ENCODE measurements at places on chromosomes 11 and 22.

- no peak for DNase-seq
Measured at GRCh38 chr11:122749005-122749687, 89.2 kb upstream of the CRTAM start.

DNA sequence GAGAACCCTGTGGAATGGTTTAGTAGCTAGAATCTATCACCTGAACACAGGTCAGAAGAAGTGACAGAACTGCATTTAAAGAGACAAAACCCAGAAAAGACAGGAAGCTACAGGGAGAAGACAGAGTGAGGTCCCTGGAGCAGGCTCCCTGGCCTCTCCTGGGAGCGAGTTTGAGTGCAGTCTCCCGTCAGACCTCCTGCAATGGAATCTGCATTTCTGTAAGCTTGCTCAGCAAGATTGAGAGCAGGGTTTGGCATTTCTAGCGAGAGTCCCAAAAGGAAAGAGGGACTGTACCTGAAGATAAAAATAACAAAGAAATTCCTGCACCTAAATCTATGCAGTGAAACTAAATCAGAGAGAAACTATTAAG lies 74.2 kb downstream of the MORC2 start:
- DNase-seq: no peak

DNA sequence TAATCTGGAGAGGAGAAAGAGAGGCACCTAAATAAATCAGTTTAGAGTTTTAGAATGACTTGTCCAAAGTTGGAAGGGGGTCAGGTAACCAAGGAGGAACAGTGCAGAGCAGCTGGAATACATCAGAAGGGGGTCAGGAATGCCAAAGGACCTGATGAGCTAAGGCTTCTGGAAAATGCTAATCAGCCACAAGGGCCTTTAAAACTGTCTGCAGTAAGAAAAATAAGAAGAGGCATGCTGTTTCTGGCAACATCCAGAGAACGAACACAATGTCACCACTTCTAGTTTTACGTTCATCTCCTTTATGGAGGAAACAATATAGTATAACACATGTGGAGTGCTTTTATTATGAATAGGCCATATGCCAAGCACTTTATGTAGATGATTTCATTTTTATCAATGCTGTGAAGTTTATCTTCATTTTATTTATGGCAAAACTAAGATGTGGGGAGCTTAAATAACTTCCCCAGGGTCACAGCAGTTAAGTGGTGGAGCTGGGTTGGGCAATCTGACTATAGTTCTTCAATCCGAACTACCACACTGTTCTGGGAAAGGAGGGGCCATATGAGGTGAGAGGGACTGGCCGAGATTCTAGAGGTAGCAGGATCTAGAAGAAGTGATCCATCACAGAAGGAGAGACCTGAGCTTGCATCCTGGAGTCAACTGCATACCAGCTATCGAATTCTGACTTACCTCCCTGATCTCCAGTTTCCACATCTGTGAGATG lies 22.6 kb downstream of the ACO2 start:
- DNase-seq: no peak

DNA sequence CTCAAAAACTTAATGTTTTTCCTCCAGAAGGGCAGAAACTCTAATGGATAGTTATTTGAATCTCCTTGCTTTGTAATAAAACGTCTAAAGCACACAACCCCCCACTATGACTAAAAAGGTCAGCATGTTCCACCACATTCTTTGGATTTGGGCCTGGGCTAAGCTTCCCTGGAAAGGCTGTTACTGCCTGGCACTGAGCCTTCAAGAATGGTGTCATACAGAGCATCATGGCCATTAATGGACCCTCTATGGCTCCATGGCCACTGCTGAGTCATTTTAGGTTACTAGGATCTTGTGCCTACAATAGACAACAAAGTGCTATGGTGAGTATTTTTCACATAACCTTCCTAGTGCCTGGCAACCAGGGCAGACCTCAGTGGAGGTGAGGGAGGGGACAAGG lies 242.6 kb upstream of the FAT3 start:
- no peak for DNase-seq

- no peak for DNase-seq
Measured at GRCh38 chr11:61132646-61133045, 28.6 kb downstream of the VPS37C start.

- DNase-seq: no peak
Measured at GRCh38 chr11:17098038-17098437, 20.6 kb upstream of the RPS13 start.

GRCh38 chr11:27611390-27611789 lies 88.9 kb downstream of the BDNF start:
- no peak for DNase-seq

DNA sequence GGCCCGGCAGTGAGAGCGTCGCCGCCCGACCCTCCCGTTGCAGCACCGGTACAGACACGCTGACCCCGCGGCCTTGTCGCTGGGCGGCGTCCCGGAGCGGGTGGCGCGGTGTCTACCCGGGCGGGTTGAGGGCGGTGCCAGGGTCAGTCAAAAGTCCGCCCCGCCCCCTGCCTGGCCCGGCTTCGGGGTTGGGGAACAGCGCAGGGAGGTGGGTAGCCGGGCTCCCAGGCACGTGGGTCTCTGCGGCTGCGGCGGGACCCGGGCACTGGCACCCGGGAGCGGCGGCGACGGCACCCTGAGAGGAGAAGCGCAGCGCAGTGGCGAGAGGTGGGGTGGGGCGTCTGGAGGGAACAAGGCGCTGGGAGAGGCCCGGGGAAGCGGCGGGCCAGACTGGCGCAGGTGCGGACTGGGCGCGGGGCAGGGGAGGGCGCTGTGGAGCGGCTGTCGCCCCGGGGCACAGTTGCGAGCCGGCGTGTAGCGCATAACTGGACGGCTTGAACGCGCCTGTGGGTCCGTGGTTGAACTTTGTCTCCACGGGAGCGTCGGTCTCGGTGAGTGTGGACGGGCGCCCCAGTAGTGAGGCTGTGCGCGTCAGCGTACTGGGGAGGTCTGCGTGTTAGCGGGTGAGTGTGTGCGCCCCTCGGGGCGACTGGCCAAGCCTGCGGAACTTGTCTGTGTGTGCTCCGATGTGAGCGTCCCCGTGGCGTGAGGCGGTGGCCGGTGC lies at the start of gene P2RY2:
Gene P2RY2 (plus strand): TSS at position 176 of the 724 bp plus-strand sequence. CDS start 15,879 bp downstream, outside the sequence.
- no peak for DNase-seq

DNA sequence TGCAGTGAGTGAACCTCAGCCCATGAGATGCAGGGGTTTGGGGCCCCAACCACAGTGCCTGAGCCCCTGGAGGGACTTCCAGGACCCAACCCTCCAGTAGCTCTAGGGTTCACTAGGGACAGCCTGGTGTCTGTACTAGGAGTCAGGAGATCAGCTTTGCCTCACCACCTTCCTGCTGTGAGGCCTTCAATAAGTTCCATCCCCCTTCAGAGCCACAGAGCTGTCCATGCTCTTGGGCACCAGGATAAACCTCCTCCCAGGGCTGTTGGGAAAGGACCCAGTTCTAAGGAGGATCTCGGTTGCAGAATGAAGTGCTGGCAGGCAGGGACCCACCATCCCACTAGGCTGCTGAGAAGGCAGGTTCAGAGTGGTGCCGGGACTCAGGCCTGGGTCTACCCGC lies 9.7 kb downstream of the ARHGEF17 start:
- no peak for DNase-seq

DNA sequence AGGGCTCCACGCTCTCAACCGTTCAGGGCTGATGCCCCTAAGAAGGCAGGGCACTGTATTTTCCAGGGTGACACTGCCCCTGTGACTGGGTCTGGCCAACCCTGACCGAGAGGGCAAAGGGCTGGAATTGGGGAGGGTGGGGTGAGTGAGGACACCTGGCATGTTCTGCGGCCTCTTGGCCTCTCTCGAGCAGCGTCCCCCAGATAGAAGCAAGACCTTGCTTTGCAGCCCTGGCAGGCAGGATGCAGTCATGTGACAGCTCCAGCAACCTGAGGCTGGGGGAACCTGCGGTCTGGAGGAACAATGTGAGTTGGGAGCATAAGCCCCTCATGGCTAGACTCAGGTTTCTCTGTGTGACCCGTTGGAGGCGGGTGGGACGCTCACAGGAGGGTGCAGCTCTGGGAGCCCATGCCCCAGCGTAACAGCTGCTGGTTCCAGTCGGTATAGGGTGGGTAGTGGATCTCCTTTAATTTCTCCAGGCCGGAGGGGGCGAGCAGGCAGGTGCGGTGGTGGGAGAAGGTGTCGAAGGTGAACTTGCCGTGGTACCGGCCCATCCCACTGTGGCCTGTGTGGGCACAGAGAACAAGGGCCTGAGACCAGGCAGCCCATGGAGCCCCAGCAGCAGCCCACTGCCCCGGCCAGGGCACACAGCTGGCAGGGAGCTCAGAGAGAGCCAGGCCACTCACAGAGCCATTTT lies 11.4 kb downstream of the ALDH3B2 start:
- no peak for DNase-seq

DNA sequence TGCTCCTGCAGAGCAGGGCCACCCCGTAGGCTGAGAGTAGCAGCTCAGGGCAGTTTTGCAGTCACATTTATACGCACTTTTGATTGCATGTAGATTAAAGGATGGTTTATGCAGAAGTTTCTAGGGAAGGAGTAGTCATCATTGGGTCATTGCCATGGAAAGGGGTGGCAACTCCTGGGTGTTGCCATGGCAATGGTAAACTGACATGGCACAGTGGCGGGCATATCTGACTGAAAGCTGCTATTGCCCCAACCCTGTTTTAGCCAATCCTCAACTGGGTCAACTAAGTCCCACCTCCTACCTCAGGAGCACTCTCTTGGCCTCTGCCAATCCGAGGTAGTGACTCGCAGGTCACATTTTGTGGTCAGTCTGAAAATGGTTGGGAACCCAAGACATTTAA lies 2.4 kb upstream of the ARSA start:
- DNase-seq: no peak

DNA sequence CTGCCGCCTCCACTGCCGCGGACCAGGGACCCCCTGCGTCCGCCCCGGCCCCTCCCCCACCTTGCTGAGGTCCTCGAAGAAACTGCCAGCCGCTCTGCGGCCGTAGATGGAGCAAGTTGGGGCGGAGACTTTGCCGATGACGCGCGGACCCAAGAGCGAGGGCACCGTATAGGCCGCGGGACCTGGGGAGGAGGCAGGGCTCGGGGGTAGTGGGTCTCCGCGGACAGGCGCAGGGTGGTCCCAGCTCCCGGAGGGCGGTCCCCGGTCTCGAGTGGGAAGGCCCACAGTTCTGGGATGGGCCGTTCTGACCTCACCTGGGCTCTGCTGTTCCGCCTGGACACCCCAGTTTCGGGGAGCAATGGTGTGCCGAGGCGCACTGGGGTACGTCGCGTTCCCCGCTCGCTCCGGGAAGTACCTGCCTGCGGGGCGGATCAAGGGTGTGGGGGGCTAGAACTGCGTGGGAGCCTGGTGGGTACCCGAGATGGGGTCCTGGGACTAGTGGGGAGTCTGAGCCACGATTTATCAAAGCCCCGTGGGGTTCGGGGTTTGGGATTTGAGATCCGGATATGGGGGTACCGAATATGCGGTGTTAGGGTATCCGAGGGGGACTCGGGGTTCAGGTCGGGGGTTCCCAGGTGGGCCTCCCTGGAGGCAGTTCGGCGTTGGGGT lies 1.2 kb upstream of the TYMP start:
- DNase-seq: no peak

DNA sequence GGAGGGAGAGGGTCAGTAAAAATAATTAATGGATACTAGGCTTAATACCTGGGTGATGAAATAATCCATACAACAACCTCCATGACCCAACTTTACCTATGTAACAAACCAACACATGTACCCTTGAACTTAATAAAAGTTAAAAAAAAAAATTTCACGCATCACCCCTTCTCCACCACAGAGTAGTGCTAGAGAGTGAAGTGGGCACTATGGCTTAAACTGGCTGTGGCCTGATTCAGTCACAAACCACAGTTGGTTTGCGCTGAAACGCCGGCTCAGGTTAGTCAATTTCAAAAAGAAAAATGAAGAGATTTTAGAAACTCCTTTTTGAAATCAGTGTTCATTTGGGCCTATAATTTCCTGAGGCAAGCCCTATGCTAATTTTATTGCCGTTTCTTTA lies 144.3 kb downstream of the TRPC6 start:
- no peak for DNase-seq

DNA sequence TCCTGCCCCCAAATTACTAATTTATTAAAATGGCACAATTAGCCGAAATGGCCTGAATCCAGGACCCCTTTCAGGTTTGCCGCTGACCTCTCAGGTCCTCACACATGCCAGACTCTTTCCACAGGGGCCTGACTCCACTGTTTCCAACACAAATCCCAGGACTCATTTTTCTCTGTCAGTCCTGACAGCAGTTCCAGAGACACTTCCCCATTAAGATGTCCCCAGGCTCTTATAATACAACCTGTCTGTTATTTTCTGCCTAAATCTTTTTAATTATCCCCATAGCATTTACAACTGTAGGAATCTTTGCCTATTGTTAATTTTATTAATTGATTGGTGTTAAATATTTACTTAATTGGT lies 9.4 kb upstream of the IGLL5 start:
- no peak for DNase-seq

GRCh38 chr22:29463629-29464028 lies 16.4 kb upstream of the NEFH start:
- DNase-seq: no peak

- DNase-seq: no peak
Measured at GRCh38 chr22:23859201-23859600, 1.5 kb downstream of the SLC2A11 start.

DNA sequence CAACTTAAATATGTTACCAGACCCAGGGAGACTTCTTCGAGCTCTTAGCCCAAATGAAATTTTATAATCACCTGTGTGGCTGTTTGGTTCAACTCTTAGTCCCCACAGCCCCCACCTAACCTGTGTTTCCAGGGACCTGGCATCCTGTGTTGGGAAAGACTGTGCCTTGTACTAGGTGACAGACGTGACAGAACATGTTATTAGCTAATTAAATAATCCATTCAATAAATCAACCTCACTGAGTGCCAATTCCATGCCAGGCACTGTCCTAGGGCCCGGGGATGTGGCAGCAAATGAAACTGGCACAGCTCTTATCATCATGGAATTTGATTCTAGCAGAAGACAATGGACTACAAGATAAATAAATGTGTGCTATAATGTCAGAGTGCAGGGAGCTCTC lies 431.9 kb downstream of the MIAT start:
- no peak for DNase-seq

DNA sequence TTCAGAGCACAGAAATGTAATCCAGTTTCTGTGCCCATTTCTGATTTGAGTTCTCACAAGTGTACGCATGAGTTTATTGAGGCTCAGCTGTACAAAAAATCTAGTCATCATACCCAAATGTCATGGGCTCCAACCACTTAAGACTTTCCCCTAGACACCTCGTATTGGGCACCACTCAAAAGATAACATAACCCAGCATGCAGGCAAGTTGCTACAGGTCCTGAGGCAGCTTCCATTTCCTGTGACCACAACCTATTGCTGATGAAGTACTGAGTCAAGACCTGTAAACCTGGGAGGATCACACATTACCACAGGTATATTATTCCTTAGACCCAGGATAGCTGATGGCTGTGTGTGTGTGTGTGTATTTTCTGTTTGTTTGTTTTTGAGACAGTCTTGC lies 95.2 kb downstream of the MRTFA start:
- no peak for DNase-seq

Measured in NCI-H2029 (cell line).